ENCODE measurements at places on chromosomes 7 and 10.

- DNase-seq, result no peak
Observed at GRCh38 chr7:26497801-26498596, 206.3 kb downstream of the SNX10 start.

GRCh38 chr10:23368816-23369640, 24.4 kb upstream of the C10orf67 start:
- no peak for DNase-seq

GRCh38 chr7:27199849-27200760, at the start of gene HOXA13:
TSS of gene HOXA13 (minus strand) at chr7:27200091. CDS start at chr7:27200077, 14 bp downstream.
- no peak for DNase-seq

- DNase-seq, result no peak
Observed at GRCh38 chr10:127918572-127918971, 11.7 kb downstream of the PTPRE start.

- DNase-seq, result no peak
Observed at GRCh38 chr10:20707251-20707650, 189.9 kb downstream of the NEBL start.

DNA sequence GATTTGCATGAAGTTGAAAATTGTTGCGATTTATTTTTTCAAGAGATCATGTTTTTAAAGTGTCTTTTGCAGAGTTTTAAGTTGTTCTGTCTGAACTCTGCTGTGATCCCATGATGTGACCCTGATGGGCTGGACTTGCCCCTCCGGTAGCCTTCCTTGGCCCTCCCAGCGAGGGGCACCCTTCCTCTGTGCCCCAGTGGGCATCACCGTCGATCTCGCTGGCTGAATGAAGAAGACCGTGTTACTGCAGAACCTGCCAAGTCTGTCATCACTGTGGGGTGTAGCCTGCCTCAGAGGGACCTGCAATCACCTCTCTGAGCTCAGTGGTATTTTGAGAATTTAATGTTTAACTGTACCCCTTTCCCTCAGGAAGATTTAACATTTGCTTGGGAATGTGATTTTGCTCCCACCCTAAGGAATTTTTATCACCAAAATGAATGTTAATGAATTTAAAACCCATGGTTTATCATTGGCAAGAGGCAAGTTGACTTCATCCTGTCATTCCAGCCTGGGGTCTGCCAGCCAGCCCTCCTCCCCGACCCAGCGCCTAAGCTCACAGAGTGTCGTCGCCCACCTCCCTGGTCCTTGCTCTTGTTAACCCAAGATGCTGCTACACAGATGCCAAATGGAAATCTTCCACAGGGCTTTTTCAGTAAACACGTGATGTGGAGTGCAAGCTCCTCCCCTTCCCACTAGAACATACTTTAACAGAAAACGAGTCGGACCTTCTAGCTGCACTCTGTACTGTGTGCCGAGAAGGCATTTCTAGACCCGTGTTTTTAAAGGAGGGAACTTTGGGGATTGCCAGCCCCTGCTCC, 115.4 kb downstream of the NT5C2 start:
- DNase-seq, result no peak

GRCh38 chr7:35505066-35505465, 189.9 kb downstream of the HERPUD2 start:
- DNase-seq, result no peak

GRCh38 chr7:136251826-136252225, 274.7 kb upstream of the MTPN start:
- no peak for DNase-seq

DNA sequence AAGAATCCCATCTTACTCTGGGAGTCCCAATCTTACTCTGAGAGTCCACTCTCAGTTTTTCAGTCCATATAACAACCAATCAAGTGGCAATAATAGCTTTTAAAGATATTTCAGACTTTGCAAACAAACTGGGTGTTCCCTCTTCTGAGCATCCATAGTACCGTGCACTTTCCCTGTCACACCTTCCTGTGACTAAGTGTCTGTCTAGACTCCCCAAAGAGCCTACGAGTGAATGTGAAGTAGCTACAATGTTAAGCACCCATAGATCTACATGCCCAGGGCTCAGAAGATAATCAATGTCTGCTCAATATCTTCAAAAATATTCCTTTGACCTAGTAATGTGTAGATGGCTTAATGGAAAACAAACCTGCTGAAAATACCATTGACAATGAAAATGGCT, 95.6 kb upstream of the ASAH2 start:
- DNase-seq, result no peak

DNA sequence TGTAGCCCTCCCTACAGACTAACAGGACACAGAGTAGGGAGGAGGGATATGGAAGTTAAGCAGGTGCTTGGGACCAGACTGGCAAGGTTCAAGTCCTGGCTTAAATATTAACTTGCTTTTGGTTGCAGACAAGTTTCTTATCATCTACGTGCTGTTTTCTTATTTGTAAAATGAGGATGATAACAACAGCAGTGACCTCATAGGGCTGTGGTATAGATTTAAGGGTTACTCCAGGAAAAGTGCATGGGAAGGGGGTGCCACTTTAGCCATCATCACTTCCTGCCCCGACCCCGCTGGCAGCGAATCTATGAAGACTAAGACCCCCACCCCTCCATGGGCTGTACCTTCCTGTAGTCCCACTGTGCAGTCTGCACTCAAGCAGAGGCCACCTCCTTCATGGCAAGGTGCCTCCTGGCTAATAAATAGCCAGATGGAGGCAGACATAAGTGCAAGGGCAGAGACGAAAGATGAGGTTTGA, 250.2 kb downstream of the COBL start:
- no peak for DNase-seq

DNA sequence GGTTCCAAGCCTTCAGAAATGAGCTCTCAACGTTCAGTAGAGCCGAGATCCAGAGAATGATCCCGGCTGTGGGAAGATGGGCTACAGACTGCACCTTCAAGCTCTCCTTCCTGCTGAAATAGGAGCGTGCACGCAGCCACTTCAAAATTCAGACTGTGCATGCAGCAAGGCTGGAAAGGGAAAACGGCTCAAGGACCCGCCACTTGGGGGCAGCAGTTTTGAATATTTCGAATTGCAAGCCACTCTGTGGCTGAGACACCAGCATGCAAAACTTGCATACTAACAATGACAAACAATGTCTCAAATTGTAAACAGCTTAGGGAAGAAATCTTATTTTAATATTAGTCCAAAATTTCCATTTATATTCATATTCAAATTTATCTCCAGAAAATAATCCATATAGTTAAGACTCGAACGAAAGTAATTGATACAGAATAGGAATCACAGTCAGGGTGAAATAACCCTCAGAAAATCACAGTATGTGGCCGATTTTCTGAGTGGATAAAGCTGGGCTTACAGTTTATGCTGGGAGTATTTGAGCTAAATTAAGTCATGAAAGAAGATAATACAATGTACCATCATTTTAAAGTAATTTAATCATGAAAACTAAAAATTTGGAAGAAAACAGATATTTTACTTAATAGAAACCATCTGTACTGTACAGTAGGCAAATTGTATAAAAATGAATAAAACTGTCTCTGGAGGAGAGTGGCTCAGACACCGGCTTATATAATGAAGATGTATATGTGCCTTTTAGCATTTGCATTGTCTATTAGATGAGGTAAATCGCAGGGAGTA, 137.9 kb upstream of the MKI67 start:
- no peak for DNase-seq

DNA sequence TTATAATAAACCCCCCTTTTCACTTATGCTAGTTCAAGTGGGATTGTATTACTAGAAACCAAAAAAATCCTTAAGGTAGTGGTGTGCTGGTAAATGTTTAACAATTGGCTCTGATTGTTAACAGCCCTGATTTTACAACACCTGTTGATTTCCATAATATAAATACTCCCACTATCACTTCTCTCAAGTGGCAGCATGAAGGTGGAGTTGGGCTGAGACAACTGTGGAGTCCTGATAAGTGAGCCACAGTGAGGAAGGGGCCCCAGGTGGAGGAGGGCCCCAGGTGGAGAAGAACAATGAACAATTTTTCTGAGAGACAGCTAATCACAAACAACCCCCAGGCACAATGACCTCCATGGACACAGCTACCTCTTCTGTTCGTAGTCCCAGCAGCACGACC, 26.4 kb downstream of the SSMEM1 start:
- no peak for DNase-seq

GRCh38 chr7:115526278-115526677, 504.3 kb downstream of the TFEC start:
- DNase-seq, result no peak

DNA sequence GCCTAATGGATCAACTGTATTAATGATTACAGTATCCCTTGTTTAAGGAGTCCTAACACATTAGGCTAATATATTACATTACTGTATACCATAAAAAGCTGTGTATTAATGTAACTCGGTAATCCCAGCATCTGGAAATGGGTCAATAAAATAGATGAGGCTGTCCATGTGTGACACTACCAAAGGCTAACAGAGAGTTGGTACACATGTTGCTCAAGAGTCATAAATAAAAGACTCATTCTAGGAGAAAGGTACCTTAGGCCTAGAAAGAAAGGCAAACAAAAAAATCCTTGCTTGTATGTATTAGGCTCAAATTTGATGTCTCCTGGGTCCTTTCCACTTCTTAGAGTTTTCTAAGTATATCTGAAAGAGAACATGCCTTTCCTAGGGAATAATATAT, 14.6 kb downstream of the MCMBP start:
- DNase-seq, result no peak

GRCh38 chr10:101625821-101626412, 37.8 kb downstream of the DPCD start:
- no peak for DNase-seq

DNA sequence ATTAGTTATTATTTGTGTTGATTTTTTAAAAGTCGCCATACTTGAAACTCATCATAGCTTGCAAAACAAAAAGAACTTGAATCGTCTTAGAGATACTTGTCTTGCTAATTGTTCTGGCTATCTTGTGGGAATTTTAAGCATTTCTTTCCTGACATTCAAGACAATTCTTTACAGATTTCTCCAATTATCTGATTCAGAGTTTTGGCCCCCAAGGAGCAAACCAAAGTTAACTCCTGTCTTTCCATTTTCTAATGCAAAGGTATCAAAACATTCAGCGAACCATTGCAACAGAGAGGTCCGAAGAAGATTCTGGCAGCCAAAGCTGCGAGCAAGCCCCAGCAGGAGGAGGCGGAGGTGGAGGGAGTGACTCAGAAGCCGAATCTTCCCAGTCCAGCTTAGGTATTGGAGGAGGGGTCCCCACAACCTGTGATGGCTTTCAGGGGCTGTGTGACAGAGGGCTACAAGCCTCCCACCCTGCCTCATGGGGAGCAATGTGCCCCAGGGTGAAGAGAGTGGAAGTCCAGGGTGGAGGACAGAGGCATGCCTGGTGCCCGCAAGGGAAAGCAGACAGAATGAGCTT, 119.4 kb upstream of the STK17A start:
- DNase-seq, result no peak

DNA sequence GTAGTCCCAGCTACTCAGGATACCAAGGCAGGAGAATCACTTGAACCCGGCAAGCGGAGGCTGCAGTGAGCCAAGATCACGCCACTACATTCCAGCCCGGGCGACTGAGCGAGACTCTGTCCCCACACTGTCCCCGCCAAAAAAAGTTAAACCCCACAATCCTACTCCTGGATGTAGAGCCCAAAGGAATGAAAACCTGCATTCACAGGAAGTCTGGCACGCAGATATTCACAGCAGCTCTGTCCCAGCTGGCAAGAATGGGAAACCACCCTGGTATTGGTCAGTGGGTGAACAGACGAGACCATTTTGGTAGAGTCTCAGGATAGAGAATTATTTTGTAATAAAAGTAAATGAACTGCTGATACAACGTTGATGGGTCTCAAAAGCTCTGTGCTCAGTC, 225.2 kb downstream of the MAD1L1 start:
- DNase-seq, result no peak

GRCh38 chr7:128924707-128925588, 12.8 kb upstream of the IRF5 start:
- DNase-seq, result no peak

GRCh38 chr7:156438011-156438410, 202.6 kb upstream of the RNF32 start:
- no peak for DNase-seq

GRCh38 chr7:157668884-157669767, 332.3 kb downstream of the DNAJB6 start:
- DNase-seq, result no peak

Measured in glomerular endothelial cell (primary cell).